ENCODE measurements at places on chromosomes 16 and 17.

GRCh38 chr16:82955741-82956348 lies 329.1 kb downstream of the CDH13 start:
- DNase-seq = no peak

DNA sequence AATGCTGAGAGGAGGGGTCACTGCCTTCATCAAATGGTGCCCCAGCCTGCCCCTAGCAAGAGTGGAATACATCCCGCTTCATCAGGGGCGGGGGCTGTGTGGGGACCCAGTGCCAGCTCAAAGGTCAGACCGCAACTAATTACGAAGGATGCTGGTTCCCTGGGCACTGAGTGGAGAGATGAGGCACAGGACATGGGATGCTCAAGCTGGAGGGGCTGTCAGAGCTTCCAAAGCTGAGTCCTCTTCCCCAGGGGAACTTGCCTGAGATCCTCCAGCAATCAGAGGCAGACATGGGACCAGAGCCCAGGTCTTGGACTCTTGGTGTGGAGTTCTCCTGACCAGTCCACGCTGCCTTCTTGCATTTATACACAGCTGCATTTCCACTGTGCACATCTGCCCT lies 18.9 kb downstream of the UNC45B start:
- DNase-seq = no peak

DNA sequence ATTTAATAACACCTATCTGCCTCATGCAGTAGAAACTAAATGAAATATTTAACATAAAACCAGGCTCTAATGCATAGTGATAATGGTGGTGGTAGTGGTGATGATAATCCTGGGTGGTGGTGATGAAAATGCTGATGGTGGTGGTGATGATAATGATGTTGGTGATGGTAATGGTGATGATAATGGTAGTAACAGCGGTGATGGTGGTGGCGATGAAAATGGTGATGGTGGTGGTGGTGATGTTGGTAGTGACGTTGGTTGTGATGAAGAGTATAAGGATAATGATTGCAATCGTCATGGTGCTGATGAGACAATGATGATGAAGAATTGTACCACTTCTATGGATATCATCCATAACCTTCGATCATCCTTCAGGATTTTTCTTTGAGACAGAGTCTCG lies 173.7 kb upstream of the CDH11 start:
- no peak for DNase-seq

GRCh38 chr16:64724339-64724738 lies 397.5 kb downstream of the CDH11 start:
- DNase-seq = no peak

- no peak for DNase-seq
Observed at GRCh38 chr17:41103896-41104295, 1.3 kb upstream of the KRTAP4-9 start.

- DNase-seq = no peak
Observed at GRCh38 chr16:83365166-83365565, 442.6 kb upstream of the HSBP1 start.
